ENCODE measurements at places on chromosomes 11 and 22.
A peak's percentile ranks its signal among the peaks of the same experiment; 100 is the strongest.

DNA sequence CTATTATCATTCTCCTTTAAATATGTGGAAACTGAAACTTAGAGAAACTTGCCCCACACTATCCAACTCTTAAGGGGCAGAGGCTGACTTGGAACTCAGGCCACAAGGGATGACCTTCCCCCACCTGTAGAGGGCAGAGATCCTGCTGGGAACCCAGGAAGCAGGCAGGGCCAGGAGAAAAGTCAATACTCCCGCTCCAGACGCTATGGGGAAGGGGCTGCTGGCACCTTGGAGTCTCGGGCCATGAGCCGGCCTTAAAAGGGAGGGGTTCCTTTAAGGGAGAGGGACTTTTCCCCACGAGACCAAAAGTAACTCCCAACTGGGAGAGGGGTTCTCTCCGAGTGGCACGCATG lies 620 bp upstream of the ANO5 start:
- no peak for DNase-seq

- no peak for DNase-seq
Measured at GRCh38 chr11:1691026-1691877, 5.7 kb upstream of the KRTAP5-6 start.

- DNase-seq, result no peak
Measured at GRCh38 chr22:42990131-42990838, 24.7 kb downstream of the PACSIN2 start.

- no peak for DNase-seq
Measured at GRCh38 chr22:23270212-23270733, 90.0 kb downstream of the BCR start.

GRCh38 chr11:2203440-2204259 lies 32.0 kb upstream of the TH start:
- DNase-seq, result no peak

DNA sequence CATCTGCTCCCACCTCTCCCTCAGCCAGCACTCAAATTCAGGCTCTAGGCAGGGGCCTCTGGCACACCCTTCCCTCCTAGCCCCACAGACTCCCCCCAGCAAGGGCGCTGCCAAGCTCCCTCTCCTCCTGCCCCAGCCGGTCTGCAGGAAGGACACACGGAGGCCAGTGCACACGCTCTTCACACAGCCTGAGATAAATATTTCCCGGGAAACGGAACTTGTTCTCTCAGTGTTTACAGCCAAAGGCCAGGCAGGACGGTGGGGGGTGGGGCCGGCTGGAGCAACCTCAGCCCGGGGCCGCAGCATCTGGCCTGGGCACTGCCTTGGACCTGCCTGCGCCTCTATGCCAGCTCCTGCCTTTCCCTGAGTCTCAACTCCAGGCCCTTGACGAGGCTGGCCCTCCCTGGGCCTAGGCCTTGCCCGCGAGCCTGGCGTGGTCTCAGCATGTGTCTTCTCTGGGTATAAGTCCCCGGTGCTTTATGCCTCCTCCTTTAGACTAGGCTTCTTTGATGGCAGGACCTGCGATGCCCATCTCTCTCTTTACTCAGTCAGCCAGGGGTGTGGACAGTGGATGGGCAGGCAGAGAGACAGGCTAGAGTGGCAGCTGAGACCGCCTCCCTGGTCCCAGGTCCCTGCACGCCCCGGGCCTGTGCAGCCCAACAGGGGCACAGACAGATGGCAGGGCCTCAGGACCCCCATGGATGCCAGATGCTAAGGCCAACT lies 48.4 kb downstream of the PDE2A start:
- DNase-seq, result no peak

GRCh38 chr11:862081-862661 lies 19.5 kb downstream of the TSPAN4 start:
- DNase-seq, result no peak

- no peak for DNase-seq
Measured at GRCh38 chr11:3036419-3036818, 20.8 kb downstream of the CARS1 start.

GRCh38 chr11:111123463-111124398 lies 121.8 kb upstream of the POU2AF2 start:
- DNase-seq, result no peak

GRCh38 chr11:74492084-74492483 lies 1.4 kb downstream of the LIPT2 start:
- no peak for DNase-seq

- no peak for DNase-seq
Measured at GRCh38 chr11:117819096-117820040, 5.2 kb downstream of the FXYD2 start.

GRCh38 chr11:97745515-97746050 lies 1275.2 kb upstream of the CNTN5 start:
- no peak for DNase-seq

GRCh38 chr11:76806608-76807205 lies 23.6 kb downstream of the TSKU start:
- DNase-seq, result no peak

GRCh38 chr11:32333320-32333991 lies 101.9 kb downstream of the WT1 start:
- DNase-seq, result no peak

DNA sequence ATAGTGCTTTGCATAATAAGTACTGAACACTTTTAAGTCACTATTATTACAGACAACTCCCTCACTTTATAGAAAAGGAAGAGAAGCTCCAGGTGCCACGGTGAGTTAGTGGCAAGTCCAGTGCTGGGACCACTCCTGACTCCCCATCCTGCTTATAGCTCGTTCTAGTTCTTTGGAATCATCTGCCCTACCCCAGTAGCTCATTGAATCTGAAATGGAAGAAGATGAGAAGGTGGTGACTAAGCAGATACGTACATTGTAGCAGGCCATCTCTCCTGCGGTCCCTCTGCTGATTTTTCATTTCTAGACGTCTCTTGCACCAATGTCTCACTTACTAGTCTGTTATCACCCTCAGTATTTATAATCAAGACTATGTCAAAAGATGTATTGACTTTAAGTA lies 21.6 kb downstream of the MMP20 start:
- DNase-seq, result no peak

DNA sequence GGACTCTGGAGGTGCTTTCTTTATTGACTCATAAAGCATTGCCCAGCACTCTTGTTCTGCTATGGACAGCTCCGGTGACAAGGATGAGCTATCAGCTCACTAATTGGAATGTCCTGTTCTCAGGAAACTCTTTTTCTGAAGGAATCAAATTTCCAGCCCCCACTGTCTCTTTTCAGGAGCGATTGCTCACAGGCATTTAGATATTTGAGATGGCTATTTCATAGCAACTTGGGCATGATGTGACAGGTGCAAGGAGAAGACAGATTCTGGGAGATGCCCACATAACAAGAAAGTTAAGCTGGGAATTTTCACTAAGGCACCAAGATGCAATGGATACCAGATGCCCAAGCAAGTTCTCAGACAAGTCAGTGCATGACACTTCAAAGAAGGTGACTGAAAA lies 123.4 kb upstream of the CSNK2A3 start:
- DNase-seq, result no peak

DNA sequence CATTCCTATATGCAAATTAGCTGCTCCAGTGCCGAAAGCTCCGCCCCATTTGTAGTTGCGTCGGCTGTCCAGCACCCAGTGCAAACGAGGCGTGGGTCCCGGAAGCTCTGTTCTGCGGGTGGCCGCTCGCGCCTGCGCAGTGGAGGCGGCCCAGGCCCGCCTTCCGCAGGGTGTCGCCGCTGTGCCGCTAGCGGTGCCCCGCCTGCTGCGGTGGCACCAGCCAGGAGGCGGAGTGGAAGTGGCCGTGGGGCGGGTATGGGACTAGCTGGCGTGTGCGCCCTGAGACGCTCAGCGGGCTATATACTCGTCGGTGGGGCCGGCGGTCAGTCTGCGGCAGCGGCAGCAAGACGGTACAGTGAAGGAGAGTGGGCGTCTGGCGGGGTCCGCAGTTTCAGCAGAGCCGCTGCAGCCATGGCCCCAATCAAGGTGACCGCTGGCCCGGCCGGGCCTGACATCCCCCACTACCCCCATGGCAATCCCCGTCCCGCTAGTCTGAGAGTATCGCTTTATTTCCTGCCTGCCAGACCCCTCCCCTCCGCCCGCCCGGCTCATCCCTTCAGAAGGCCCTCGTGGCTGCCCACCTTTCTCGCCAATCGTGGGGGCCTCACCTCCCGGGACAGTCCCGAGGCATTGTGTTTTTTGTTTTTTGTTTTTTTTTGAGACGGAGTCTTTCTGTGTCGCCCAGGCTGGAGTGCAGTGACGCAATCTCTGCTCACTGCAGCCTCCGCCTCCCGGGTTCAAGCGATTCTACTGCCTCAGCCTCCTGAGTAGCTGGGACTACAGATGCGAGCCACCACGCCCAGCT lies at the start of gene PRDX5:
Gene PRDX5, plus strand, starts transcription at position 161 of the 805 bp plus-strand sequence. Its CDS starts 95 bp downstream, at position 256.
- peak; percentile 86 for DNase-seq

DNA sequence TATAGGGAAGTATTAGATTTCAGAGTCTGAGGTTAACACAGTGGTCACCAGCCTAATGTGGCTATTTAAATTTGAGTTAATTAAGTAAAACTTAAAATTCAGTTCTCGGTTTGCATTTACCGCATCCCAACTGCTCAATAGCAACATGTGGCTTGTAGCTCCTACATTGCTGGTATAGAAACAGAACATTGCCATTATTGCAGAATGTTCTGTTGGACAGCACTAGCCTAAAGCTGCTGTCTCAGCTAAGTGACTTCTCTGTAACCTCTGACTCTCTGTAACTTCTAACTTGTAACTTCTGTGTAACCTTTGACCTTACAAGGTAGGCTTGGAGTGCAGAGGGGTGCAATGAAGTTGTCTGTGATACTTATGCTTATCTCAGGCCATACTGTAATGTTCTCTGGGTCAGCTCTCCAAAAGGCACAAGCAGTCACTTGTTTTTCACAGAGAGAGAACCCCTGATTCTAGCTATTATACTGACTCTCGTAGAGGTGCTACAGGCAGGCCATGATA lies 78.7 kb downstream of the ZNRF3 start:
- no peak for DNase-seq

- DNase-seq, result no peak
Measured at GRCh38 chr11:17786824-17787525, 52.4 kb downstream of the KCNC1 start.

GRCh38 chr11:45543808-45544422 lies 121.5 kb downstream of the CHST1 start:
- DNase-seq, result no peak
